HFFc6 (cell line): ENCODE measurements at places on chromosomes 4 and X.
A peak's percentile ranks its signal among the peaks of the same experiment; 100 is the strongest.

GRCh38 chr4:180827232-180828009, 1415.8 kb upstream of the TENM3 start:
- peak; percentile 2 for DNase-seq

GRCh38 chr4:56986192-56986591, 7.5 kb downstream of the POLR2B start:
- DNase-seq = no peak

DNA sequence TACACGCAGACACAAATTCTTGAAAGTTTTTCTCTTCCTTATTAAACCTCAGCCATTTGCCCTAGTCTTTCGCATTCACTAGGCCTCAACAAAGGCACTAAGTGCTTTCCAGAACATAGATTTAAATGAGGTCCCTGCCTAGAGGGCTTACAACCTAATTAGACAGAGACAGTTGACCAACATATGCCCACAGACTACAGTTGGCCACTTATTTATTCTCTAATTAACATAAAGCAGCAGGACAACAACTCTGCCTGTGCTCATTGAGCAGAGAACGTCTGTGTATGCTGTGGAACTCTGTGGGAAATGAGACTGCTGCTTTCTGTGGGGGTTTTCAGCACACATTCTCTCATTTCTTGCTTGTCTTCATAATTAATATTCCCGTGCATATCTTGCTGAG, 303.0 kb upstream of the TACR3 start:
- no peak for DNase-seq

- DNase-seq = no peak
Observed at GRCh38 chr4:156473151-156473550, 498.4 kb downstream of the PDGFC start.

GRCh38 chr4:186787536-186787935, 63.9 kb upstream of the FAT1 start:
- no peak for DNase-seq

DNA sequence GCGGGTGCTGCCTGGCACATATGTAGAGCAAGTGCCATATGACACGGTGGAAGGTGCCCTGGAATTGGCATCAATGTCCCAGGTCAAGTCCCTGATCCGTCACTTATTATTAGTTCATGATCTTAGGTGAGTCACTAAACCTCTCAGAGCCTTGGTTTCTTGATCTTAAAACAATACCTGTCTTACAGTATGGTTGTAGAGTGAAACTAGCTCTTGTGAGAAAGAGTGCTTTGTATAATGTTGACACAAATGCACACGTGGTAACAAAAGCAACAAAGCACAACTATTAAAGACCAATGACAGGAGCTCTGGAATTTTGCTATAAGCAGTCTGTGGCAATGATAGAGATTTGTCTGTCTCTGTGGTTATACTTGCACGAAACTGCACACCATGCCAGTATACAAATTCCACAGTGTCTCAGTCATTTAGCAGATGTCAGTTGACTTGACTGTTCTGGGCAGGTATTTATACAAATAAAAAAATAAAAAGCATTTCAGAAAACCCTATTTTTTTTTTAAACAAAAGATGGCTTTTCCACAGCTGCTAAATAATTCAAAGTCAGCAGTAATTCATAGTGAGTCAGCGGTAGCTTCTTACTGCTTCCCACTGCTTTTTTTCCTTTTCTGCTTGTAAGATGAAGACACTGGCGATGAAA, 19.7 kb upstream of the ACSL1 start:
- peak; percentile 32 for DNase-seq

GRCh38 chr4:86961605-86962295, 26.9 kb downstream of the AFF1 start:
- peak; percentile 77 for DNase-seq

GRCh38 chr4:7399440-7400234, 35.1 kb downstream of the PSAPL1 start:
- no peak for DNase-seq
